ENCODE measurements at places on chromosomes 13 and 19.

GRCh38 chr19:33825556-33825955 is 28.9 kb downstream of the KCTD15 start:
- no peak for DNase-seq

- DNase-seq = no peak
These were observed 451 bp upstream of the ICAM5 start for GRCh38 chr19:10289167-10289835.

GRCh38 chr13:23953860-23954512 is 56.7 kb upstream of the C1QTNF9B start:
- DNase-seq = no peak

- DNase-seq = no peak
These were observed 128.6 kb downstream of the ZNF100 start for GRCh38 chr19:21638776-21639175.

DNA sequence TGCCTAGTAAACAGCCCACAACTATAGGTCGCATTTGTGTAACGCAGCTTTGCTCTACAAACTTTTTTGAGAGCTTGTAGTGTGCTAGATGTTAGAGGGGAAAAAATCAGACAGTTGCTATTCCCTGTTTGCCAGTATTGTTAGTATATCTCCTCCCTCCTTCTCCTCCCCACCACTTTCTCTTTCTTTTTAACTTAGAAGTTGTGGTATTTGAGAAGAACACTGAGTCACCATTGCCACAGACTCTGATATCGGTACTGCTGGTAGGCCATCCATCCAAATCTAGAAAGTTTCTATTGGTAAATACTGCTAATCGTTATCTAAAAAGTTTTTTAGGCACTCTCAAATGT is 666 bp downstream of the POMP start:
- DNase-seq = no peak

DNA sequence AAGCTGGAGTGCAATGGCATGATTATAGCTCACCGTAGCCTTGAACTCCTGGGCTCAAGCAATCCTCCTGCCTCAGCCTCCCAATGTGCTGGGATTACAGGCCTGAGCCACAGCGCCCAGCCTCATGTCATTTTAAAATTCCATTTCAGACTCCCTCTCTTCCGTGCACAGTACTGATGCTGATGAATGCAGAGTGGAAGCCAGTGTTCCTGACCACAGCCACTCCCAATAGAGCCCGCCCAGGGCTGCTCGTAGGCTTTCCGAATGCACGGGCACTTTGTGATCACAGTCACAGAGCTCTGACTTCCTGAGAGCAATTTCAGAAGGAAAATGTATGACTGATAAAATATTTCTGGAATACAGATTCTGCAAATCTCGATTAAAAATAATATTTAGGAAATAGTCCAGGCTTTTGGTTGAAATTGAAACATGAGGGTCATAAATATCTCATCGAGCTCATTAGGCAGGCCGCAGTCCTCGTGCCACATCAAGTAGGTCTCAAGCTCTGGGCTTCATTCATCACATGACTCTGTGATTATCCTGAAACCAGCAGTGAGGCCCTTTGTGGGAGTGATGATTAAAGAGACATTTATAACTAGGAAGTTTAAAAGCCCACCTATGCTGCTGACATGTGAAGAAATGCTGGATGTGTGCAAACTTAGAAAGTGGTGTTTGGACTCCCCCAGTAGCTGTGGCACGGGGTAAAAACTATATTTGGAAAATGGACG is 38.9 kb upstream of the AMER2 start:
- no peak for DNase-seq

DNA sequence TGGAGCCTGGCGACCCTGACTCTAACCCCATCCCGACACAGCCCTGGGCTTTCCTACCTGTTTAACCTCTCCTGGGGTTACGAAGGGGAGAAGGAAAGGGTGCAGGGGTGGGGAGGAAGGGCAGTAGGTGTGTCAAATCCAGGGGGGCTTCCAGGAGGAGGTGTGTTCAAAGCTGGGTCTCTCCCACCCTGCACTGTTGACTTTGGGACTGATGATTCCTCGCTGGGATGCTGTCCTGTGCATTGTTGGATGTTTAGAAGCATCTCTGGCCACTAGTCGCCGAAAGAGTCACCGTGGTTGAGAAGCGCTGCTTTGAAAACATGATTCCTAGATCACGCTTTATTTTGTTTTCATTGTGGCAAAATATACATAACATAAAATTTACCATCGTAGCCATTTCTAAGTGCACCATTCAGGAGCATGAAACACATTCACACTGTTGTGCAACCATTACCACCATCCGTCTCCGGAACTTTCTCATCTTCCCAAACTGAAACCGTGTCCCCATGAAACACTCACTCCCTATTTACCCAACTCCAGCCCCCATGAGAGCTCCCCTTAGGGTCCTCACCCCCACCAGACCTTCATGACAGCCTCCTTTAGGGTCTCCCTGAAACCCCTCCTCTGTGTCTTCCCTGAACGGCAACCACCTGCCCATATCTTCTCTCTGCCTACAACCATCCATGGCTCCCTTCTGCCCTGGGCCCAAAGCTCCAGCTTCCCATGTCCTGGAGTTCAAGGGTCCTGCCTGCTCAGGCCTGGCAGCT is 4.4 kb upstream of the FCER2 start:
- no peak for DNase-seq

- no peak for DNase-seq
These were observed at the start of gene KLK10 for GRCh38 chr19:51019544-51019925. Gene KLK10, minus strand, starts transcription at chr19:51019709. Its CDS starts 579 bp downstream, at chr19:51019130.

- no peak for DNase-seq
These were observed 587 bp upstream of the ZNF383 start for GRCh38 chr19:37217480-37217774.

DNA sequence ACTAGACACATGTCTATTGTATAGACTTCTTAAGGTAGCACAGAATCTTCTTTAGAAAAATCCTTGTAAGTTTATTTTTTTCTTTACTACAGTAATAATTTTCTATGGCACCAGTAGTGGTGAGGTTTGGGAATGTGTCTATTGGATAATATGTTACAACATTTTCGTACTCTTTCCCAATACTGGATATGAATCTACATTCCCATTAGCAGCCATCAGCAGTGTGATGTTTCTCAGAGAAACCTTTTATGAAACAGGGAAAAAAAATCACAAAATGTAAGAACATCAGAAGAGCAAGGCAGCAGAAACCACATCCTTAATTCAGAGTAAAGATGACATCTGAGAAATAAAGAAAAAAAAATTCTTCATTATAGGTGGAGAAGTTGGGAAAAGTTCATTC is 83.3 kb downstream of the POSTN start:
- DNase-seq = no peak

- DNase-seq = no peak
These were observed 106.1 kb downstream of the STARD13 start for GRCh38 chr13:33179463-33179862.

DNA sequence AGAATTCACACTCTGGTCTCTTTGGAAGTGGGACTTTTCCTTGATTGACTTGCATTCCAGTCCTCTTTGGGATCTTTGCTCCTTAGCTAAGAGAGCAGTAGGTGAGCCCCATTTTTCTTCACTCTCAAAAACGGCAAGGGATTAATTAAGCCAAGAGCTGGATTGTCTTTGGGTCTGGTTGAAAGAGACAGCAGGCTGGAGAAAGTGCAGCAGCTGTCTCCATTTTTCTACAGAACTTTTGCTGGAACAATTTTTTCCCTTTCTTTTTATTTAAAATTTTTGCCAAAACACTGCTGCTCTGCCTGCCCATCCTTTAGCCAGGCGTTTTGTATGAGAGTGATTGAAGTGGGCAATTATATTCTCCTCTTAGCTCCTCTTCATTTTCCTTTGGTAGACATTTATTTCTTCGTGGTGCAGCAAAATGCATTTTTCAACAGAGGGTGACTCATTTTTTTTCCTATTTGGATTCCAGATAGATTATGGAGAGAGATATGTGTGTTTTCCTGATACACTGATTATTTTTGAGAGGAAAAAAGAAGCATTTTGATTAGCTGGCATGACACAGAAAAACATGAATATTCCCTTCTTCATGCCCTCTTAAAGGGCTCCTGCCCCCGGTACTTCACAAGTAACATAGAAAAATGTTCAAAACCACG is 371.2 kb upstream of the NBEA start:
- DNase-seq = no peak

DNA sequence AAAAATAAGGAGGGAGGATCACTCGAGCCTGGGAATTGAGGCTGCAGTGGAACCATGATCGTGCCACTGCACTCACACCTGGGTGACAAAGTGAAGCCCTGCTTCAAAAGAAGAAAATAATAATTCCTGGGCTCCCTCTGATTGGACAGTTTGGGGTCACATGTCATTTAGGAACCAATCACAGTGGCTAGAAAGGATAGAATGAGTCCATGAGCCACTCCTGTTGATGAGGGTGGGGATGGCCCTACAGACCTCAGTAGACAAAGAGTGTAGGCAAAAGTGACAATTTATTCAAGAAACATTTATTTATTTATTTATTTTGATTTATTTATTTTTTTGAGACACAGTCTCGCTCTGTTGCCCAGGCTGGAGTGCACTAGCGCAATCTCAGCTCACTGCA is 26.8 kb upstream of the ADGRE5 start:
- DNase-seq = no peak
